ENCODE measurements at places on chromosomes 7 and 10. TPM values are rescaled to one million over a fixed set of nuclear protein-coding genes. Genes with fewer than 3 reads are reported as not detected.

The COMTD1 gene
- total RNA-seq = 12.1 TPM

The HMX3 gene
- total RNA-seq = not detected

The HGF gene
- total RNA-seq = 2.3 TPM

The VSIR gene
- 12.7 TPM for total RNA-seq

The C7orf33 gene
- not detected for total RNA-seq

The CH25H gene
- 8.5 TPM for total RNA-seq

The CABCOCO1 gene
- 0.76 TPM for total RNA-seq

The RELN gene
- 59.3 TPM for total RNA-seq

The RNF148 gene
- 1.6 TPM for total RNA-seq

The CDNF gene
- 1.6 TPM for total RNA-seq

The GRM3 gene
- total RNA-seq = not detected

The EPHA1 gene
- total RNA-seq = not detected

The CRCP gene
- total RNA-seq = 39.5 TPM

The NUTM2B gene
- 0.33 TPM for total RNA-seq

The EN2 gene
- not detected for total RNA-seq

The MSS51 gene
- 1.6 TPM for total RNA-seq

The GNAT3 gene
- total RNA-seq = not detected

The GTPBP4 gene
- 38.6 TPM for total RNA-seq

The TMEM196 gene
- not detected for total RNA-seq

The ASCC1 gene
- 31.7 TPM for total RNA-seq

The BTBD16 gene
- not detected for total RNA-seq

The IL6 gene
- 3.7 TPM for total RNA-seq

The PAPOLB gene
- not detected for total RNA-seq

The OGDHL gene
- 0.19 TPM for total RNA-seq

The ANXA8 gene
- not detected for total RNA-seq

The MTURN gene
- total RNA-seq = 9.5 TPM

The COL13A1 gene
- 16.7 TPM for total RNA-seq

The ANKRD30A gene
- not detected for total RNA-seq

The MRPS17 gene
- 17.0 TPM for total RNA-seq

The FGL2 gene
- total RNA-seq = under 0.01 TPM

The UCN3 gene
- total RNA-seq = not detected

The SRPK2 gene
- total RNA-seq = 76.4 TPM

The ITPRID1 gene
- total RNA-seq = not detected

The NUTM2E gene
- total RNA-seq = 0.38 TPM

The LAMB1 gene
- total RNA-seq = 949 TPM

The MMRN2 gene
- 262 TPM for total RNA-seq

The PRKG1 gene
- total RNA-seq = 2.0 TPM

The RBM48 gene
- total RNA-seq = 7.2 TPM

The SP8 gene
- not detected for total RNA-seq

The CPXM2 gene
- 0.65 TPM for total RNA-seq

The CALML5 gene
- not detected for total RNA-seq

Data from vein endothelial cell (primary cell).